Frontal cortex (tissue), 4 donors: ENCODE measurements at places on chromosomes 1 and 21.
A peak's percentile ranks its signal among the peaks of the same experiment; 100 is the strongest.

DNA sequence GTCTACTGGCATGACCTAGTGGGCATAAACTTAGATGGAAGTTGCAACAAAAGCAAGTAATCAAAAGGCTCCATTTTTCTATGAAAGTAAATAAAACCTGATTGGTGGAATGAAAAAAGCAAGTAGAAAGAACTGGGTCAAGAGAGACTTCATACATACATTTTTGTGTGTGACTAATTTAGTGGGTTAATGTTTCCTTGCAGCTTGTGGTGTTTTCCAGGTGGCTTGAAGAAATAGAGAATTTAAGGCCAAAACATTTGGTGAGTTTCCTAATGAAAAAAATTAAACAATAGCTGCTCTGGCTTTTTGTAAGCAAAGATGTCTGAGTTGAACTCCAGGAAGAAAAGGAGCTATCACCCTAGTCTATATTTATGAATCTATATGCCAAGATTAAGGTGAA is 71.0 kb downstream of the ZC3H11B start:
- no peak for DNase-seq

DNA sequence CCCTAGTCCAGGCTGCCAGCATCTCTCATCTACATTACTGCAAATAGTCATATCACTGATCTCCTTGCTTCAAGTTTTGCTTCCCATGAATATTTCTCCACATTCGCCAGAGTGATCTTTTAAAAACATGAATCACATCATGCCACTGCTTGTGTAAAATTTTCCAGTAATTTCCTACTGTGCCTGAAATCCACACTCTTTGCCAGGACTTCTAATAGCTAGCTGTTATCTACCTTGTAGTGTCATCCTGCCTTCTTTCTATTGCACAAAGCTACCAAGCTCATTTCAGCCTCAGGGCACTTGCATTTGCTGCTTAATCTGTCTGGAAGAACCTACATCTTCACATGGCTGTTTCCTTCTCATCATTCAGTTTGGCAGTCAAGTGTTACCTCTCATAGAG is 33.9 kb upstream of the ZNF362 start:
- DNase-seq: no peak

GRCh38 chr1:199308349-199308846 is 669.6 kb downstream of the PTPRC start:
- DNase-seq: no peak

DNA sequence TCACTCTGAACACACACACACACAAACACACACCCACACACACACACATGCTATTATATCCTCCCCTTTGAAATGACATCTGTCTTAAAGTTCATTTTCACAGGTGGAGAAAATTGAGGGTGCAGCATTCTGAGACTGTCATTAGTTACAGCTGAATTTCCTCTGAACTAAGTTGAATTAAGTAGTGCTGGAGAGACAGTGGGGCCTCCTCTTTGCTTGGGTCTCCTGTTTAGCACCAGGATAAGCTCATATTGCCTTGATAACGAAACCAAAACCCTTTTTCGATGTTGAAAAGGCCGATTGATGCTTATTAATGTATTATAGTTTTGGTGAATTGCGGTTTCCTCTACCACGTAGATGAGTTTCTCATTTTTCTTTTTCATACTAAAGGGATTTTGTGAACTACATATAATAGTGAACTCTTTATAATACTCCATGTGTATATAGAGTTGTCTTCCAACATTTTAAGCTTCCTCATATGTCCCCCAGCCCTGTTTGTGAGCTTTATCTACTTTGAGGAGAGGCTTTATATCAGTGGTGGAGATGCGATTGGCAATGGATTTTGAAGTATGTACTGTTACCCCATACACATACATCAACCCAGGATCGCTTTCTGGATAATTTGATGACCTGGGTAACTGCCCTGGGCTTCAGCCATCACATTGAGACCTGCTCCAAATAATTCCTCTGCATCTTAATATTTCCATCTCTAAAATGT is 17.4 kb downstream of the DYNLT5 start:
- DNase-seq: no peak

- no peak for DNase-seq
Observed at GRCh38 chr1:246343937-246344336, 163.1 kb downstream of the SMYD3 start.

- no peak for DNase-seq
Observed at GRCh38 chr1:87224201-87224600, 104.5 kb upstream of the LMO4 start.

DNA sequence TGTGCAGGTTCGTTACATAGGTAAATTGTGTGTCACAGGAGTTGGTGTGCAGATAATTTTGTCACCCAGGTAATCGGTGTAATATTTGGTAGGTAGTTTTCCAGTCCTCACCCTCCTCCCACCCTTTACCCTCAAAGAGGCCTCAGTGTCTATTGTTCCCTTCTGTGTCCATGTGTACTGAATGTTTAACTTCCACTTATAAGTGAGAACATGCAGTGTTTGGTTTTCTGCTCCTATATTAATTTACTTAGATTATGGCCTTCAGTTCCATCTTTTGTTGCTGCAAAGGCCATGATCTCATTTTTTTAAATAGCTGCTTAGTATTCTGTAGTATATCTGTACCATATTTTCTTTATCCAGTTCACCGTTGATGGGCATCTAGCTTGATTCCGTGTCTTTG is 87.3 kb downstream of the RPS6KC1 start:
- DNase-seq: no peak

DNA sequence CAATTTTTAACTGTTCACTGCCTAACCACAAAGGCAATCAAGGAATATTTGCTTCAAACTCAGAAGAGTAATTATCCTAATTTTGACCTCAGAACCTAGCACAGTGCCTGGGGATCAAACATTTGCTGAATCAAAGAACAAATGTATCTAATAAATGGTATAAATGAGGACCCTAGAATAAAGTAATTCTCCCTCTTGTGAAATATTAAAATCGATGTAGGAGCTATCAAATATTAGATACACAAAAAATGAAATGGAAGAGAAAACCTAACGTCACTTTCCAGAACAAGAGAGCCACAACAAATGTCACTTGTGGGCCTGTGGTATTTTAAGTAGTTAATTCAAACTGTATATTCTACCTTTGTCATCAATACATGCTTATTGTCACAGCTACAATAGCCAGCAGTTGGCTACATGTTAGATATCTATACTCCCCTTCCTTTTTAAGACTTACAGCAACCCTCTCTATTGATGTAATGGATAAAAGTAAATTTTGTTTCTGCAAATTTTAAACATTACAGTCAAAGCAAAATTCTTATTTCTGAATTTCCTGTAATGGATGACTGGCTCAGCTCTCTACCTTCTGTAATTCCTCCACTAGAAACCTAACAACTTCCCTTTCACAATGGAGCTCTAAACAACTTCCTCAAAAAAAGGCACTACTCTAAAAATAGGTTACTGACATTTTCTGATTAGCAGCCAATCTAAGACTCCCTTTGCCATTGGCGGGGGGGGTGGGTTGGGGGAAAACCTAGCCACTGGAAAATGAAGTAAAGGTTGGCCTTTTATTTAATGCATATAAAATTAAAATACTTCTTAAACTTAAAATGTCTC is 37.6 kb downstream of the PUM1 start:
- peak; percentile 19 for DNase-seq

GRCh38 chr1:226086776-226087175 is 24.3 kb downstream of the H3-3A start:
- no peak for DNase-seq

DNA sequence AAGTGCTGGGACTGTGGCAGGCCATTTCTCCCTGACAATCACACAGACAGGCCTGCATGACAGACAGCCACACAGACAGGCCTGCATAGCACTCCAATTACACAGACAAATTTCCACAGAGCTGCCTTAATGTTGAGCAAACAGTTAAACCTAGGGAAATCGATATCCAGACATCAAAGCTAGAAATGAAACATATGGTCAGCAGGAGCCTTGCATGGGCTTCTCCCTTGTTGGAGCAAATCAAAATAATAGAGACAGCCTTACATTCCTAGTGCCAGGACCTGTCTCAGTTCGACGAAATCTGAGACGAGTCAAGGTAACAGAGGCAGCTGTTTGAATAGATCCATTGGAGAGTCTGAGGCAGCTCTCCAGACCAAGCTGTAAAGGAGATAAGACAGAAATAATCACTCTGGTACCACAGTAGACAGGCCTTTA is 42.4 kb downstream of the OLFML3 start:
- no peak for DNase-seq

- no peak for DNase-seq
Observed at GRCh38 chr1:81695741-81696140, 105.0 kb upstream of the ADGRL2 start.

- no peak for DNase-seq
Observed at GRCh38 chr1:21342961-21343838, 52.9 kb upstream of the ECE1 start.

- no peak for DNase-seq
Observed at GRCh38 chr1:160009801-160010200, 22.0 kb downstream of the PIGM start.

DNA sequence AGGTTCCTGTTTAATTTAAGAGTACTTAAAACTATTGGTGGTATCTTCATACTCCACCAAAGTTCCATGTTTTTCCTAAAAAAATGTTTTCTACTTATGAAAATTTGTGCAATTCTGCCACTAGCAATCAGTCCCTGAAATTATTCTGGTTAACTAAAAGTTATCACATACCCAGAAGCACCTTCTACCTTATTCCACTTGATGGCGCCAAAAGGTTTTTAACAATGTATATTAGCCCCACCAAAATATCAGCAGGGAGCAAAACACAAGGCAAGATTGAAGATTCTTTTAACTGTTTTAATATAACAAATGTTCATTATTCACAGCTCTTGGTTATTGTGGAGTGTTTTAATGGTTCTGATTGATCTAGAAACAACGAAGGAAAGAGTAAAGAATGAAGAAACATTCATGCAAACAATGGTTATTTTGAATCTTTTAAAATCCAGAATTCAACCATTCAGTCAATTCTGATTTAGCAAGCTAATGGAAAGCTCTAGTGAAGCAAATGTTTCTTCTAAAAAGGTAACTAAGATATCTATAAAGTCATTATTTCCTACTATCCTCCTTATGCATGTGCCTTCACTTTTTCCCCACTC is 67.2 kb downstream of the TTLL7 start:
- DNase-seq: no peak

DNA sequence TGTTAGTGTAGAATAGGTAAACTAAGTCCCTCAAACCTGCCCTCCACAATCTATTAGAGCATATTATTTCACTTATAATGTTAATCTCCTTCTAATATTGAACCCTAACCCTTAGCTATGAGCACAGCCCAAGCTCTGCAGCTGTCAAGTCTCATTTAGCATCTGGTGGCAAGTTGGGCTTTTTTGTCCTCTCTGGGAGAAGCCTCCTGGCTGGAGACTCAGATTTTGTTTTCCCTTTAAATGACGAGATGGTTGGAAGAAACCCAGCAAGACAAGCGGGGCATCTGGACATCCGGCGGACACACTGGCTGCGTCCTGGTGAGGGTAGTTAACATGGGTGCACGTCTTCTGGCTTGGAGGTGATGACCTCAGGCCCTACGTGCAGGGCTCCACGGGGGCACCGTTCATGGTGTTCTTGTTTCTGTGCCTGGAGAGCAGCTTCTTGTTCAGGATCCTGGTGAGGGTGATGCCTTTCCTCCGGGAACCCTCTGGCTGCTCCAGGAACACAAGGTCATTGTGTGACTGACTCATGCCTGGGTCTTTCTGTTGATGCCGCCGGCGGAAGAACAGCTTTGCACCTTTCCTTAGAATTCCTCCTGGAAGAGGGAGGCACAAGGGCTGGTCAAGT is 9.7 kb upstream of the PRDM15 start:
- DNase-seq: no peak

- no peak for DNase-seq
Observed at GRCh38 chr1:233252441-233252840, 43.1 kb downstream of the PCNX2 start.

- DNase-seq: no peak
Observed at GRCh38 chr1:180791806-180792205, 120.9 kb upstream of the KIAA1614 start.

GRCh38 chr1:203041351-203041932 is 15.2 kb downstream of the PPFIA4 start:
- DNase-seq: no peak

GRCh38 chr21:36773995-36774394 is 75.1 kb downstream of the SIM2 start:
- DNase-seq: no peak

DNA sequence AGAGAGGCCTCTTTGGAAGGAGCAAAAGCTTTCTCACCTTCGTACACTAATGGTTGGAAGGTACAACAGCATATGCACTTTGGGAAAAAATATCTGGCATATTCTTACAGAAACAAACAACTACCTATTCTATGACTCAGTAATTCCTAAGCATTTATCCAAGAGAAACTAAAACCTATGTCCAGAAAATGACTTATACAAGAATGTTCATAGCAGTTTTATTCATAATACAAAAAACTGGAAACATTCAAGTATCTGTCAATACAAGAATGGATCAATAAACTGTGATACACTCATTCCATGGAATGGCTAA is 8.2 kb downstream of the NBPF1 start:
- DNase-seq: no peak

GRCh38 chr1:151813271-151813977 is 8.2 kb upstream of the LINGO4 start:
- DNase-seq: no peak

DNA sequence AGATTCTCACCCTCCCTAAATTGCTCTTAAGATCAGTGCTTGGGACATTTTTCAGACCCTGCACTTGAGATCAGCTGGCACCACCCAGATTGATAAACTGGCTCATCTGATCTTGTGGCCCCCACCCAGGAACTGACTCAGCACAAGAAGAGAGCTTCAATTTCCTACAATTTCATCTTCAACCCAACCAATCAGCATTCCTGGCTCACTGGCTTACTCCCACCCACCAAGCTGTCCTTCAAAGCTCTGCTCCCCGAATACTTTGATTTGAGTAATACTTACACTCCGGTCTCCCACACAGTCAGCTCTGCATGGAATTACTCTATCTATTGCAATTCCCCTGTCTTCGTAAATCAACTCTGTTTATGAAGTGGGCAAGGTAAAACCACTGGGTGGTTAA is 461.9 kb upstream of the RGS18 start:
- DNase-seq: no peak
